ENCODE measurements at places on chromosomes 6 and 20.

- DNase-seq = no peak
Measured at GRCh38 chr20:40771848-40772511, 82.9 kb upstream of the MAFB start.

DNA sequence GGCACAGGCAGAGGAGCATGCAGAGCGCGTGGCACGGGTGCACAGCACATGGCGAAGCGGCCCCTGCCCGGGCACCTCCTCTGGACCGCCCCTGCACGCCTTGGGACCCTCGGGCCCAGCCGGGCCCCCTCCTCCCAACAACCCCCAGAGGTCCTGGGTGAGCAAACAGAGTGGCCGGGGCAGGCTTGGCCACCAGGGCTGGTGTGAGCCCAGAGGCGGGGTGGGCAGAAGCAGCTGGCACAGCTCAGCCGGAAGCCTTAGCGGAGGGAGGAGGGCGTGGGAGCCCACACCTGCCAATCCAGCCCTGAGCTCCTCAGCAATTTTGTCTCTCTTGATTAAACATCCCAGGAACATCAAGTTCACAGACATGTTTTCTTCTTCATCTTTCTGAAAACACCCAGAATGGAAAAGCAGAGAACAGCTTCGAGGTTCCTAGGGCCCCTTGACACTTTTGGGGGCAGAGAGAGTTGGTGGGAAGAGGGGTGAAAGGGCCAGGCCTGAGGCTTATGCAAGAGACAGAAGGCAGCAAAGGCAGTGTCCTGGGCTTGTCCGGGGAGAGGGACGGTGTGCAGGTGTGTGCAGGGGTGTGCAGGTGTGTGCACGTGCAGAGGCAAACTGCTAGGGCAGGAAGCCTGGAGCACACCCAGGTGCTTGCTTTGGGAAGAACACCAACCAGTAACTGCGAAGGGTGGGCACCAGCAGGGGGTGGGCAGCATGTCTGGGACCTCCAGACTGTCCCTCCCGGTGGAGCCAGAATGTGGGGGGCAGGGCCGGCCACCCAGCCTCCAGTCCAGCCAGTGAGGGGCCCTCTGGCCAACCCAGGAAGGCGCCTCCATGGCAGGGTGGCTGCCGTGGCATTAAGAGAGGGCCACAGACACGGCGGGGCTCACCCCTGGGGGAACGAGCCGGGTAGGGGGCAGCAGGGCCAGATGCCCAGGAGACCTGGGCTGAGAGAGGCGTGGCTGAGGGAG, 4.8 kb downstream of the HRH3 start:
- no peak for DNase-seq

- no peak for DNase-seq
Measured at GRCh38 chr6:107616775-107617174, 126.9 kb downstream of the SOBP start.

GRCh38 chr6:11682561-11682975, 96.0 kb downstream of the ADTRP start:
- DNase-seq = no peak

GRCh38 chr20:34639755-34640222, 37.1 kb downstream of the PIGU start:
- DNase-seq = no peak

DNA sequence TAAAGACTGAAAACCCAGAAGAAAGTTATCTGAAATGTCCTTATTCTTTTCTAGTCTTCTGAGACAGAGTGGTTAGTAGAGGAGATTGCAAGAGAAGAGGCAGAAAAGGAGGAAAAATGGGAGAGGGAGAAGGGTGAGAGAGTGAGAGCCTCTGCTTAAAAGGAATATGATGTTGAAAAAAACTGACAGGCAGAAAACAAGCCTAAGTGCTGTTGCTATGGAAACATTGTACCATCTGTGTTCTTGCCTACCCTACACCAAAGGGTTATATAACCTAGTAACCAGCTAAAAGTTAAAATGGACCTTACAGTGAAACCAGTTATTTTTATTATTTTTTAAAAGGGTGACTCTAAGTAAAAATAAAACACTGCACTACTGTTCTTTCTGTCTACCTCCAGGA, 28.3 kb upstream of the SH3BGRL2 start:
- no peak for DNase-seq

DNA sequence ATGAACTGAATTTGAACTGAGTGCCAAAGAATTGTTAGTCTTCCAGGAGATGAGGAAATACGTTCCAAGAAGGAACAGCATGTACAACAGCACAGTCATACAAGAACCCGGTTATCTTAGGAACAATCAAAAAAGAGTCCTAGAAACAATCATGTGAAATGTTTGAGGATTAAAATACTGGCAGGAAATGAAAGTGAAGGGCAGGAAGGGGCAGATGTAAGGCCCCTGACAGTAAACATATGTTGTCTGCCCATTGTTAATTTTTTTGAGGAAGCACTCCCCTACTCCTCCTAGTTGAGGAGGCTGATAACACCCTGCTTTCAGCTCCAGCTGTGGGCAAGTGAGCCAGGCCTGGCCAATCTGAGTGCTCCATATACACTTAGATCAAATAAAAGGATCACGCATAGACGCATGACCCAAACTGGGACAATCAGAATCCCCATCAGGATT, 220.9 kb downstream of the HACE1 start:
- no peak for DNase-seq

- no peak for DNase-seq
Measured at GRCh38 chr6:68990317-68990716, 355.2 kb downstream of the ADGRB3 start.

GRCh38 chr6:100612094-100612493, 147.4 kb upstream of the SIM1 start:
- DNase-seq = no peak

DNA sequence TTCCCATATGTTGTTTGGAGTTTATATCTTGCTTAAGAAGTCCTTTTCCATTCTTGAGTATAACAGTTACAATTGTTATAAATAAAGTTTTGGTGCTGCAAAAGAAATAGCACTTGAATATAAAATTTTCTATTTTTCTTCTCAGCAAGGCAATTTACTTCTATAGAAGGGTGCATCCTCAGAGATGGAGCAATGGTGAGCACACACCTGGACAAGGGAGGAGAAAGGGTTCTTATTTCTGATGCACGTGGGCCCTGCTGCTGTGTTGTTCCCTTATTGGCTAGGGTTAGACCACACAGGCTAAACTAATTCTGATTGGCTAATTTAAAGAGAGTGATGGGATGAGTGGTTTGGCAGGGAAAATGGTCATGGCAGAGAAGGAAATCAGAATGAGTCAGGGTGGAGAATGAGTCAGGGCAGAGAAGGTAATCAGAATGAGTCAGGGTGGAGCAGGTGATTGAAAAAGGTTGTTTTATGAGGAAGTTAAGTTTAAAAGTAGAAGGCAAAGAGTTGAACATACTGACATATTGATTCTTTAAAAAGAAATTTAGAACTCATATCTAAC, 38.0 kb downstream of the CST8 start:
- DNase-seq = no peak

- DNase-seq = no peak
Measured at GRCh38 chr20:45780159-45780558, 11.5 kb downstream of the WFDC3 start.

DNA sequence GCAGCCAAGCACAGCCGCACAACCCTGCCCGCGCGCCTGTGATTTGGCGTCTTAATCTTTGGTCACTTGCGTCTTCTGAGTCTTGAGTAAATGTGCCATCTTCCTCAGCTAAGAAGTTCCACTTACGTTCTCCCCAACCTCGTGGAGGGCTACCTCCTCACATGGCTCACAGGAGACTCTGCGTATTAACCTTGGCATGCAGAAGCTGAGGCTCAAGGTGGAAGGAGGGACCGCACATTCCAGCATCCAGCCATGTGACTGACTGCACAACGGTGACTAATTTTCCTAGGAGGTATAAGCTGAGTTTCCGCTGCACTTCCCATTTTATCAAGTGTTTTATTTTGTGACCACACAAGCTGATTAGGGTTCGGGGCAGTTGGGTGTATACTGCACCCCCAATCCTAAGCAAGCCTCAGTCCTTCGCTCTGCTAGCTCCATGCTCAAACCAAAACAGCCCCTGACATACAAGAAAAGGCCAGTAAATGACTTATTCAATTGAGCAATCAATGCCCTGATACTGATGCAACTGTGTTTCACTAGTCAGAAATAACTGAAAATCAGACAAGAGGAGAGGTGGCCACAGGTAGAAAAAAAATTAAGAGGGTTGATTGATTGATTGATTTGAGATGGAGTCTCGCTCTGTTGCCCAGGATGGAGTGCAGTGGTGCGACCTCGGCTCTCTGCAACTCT, 7.0 kb downstream of the BEND3 start:
- DNase-seq = no peak

GRCh38 chr6:108227290-108227689, 33.5 kb downstream of the SNX3 start:
- DNase-seq = no peak

GRCh38 chr20:6711951-6712649, 55.4 kb upstream of the BMP2 start:
- no peak for DNase-seq

DNA sequence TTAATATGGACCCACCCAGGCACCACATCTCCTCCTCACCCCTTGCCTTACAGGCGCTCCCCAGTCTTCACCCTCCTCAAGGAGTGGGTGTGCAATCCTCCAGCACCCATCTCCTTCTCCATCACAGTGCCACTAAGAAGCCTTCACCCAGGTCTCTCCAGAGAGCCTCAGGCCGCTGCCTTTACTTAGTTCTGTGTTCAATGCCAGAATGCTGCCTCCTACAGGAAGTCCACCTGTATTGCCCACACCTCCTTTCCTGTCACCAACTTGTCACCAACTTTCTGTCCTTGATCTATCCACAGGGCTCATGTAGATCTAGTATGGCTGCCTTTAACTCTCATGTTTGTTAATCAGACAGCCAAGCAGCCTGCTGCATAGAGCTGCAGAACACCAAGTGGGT, 586 bp upstream of the LST1 start:
- DNase-seq = no peak

GRCh38 chr6:2396042-2396657, 150.7 kb upstream of the GMDS start:
- no peak for DNase-seq

GRCh38 chr6:73340048-73340447, 14.0 kb downstream of the DPPA5 start:
- DNase-seq = no peak

- no peak for DNase-seq
Measured at GRCh38 chr6:11822346-11822745, 43.7 kb upstream of the ADTRP start.

DNA sequence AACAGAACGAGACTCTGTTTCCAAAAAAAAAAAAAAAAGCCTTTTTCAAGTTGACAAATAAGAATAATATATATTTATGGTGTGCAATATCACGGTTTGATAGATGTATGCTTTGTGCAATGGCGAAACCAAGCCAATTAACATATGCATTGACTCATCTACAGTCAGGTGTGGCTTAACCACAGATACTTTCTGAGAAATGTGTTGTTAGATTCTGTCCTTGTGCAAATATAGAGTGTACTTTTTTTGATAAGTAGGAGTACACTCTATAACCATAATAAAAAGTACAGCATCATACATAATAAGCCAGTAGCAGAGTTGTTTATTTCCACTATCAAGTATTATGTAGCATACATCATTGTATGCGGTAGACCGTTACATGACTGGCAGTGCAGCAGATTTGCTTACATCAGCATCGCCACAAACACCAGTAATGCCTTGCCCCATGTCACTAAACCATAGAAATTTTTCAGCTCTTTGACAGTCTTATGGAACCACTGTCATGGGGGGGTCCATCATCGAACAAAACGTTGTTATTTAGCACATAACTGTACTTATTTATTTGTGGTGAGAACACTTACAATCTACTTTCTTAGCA, 59.2 kb downstream of the TMEM170B start:
- no peak for DNase-seq

- DNase-seq = no peak
Measured at GRCh38 chr6:33765368-33765767, 18.7 kb upstream of the IP6K3 start.

DNA sequence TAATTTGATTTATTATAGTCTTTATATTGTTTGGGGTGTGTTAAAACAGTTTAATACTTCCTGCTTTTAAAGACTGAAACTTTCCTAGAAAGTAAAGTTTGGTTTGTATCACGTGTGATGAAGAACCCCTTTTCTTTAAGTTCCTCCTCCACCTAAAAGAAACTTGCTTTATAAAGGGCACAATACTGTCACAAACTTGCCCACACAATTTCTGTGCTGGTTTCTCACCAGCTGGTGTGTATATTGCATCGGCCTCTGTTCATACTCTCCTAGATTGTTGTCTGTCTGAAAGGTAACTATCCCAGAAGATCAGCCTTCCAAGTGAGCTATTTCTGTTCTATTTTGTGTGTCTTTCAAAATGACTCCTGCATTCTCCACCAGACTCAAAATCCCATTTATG, 46.9 kb downstream of the ANKRD6 start:
- no peak for DNase-seq

DNA sequence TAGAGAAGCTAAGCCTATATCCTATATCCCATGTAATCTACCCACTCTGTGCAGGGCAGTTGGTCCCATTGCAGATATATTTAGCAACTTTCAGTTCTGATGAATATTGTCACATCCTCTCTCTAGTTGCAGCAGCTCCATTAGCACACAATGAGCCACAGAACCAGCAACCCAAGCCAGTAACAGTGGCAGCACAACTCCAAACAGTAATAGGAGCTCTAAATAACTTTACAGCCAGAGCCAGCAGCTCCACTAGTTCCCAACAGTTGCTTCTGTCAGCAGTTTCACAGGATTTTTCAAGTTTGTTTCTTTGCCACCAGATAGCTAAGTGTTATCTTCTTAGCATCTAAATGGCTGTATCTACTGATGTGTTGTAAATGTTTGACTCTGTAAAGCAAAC, 490.8 kb downstream of the HTR1B start:
- no peak for DNase-seq

GRCh38 chr20:40963505-40963845, 65.1 kb upstream of the TOP1 start:
- DNase-seq = no peak

- DNase-seq = no peak
Measured at GRCh38 chr6:46353528-46353927, 137.7 kb downstream of the RCAN2 start.

DNA sequence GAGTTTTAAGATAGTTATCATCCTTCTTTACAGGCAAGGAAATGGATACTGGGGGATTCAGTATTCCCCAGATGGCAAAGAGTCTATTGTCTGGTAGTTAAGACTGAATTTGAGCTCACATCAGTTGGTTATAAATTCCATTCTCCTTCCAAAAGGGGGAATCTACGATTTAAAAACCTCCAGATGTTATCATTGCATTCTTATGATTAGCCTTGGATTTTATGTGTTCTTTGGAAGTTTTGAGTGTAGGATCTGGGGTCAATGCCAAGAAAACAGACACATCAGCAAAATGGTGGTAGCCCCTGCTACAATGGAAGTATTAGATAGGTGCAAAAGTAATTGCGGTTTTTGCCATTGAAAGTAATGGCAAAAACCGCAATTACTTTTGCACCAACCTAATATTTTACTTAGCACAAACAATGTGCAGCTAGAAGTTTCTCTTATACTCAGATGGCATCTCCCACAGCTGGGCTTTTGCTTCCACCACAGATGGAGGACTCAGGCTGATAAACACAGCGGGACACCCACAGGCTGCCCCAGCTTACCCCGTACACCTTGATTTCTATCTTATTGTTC, 168.2 kb upstream of the RIN2 start:
- no peak for DNase-seq

GRCh38 chr6:144847916-144848315, 562.8 kb downstream of the UTRN start:
- DNase-seq = no peak
